ENCODE measurements at places on chromosomes 1 and 21. TPM values are rescaled to one million over a fixed set of nuclear protein-coding genes. Genes with fewer than 3 reads are reported as not detected.

- H3K27ac ChIP-seq: no peak overlapping the region
- H3K27me3 ChIP-seq: peaks cover 6% of the 10 kb centered on the region
- H3K4me3 ChIP-seq: no peak overlapping the region
- no peaks in the 10 kb centered on the region for H3K36me3 ChIP-seq
- DNase-seq: no peak
- peaks cover 38% of the 10 kb centered on the region for H3K4me1 ChIP-seq
These were observed 99.5 kb upstream of the DUSP10 start for GRCh38 chr1:221841251-221841982.

- no peaks in the 10 kb centered on the region for H3K4me1 ChIP-seq
- H3K27me3 ChIP-seq: peaks cover 4% of the 10 kb centered on the region
- no peaks in the 10 kb centered on the region for H3K36me3 ChIP-seq
- H3K27ac ChIP-seq: no peak overlapping the region
- H3K4me3 ChIP-seq: no peak overlapping the region
- DNase-seq: no peak
These were observed 73.1 kb upstream of the DYNLT5 start for GRCh38 chr1:66679140-66679539.

GRCh38 chr21:44723177-44724131 is 12.1 kb upstream of the TSPEAR start:
- H3K4me1 ChIP-seq: peaks cover 8% of the 10 kb centered on the region
- H3K36me3 ChIP-seq: no peaks in the 10 kb centered on the region
- H3K4me3 ChIP-seq: no peak overlapping the region
- peaks cover 39% of the 10 kb centered on the region for H3K27me3 ChIP-seq
- peak; percentile 27 for DNase-seq

DNA sequence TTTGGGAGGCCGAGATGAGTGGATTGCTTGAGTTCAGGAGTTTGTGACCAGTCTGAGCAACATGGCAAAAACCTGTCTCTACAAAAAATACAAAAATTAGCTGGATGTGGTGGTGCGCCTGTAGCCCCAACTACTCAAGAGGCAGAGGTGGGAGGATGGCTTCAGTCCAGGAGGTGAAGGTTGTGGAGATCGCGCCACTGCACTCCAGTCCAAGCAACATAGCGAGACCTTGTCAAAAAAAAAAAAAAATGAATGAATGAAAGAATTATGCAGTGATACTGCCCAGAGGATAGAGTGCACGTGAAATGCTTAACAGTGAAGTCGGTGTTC is 429 bp upstream of the DPH2 start:
- no peak for DNase-seq
- H3K4me3 ChIP-seq: peak overlapping the region; percentile 86
- peaks cover 24% of the 10 kb centered on the region for H3K4me1 ChIP-seq
- peaks cover 30% of the 10 kb centered on the region for H3K36me3 ChIP-seq

GRCh38 chr1:202860744-202861419 is 28.1 kb downstream of the RABIF start:
- H3K27me3 ChIP-seq: peaks cover 42% of the 10 kb centered on the region
- H3K4me1 ChIP-seq: peaks cover 8% of the 10 kb centered on the region
- H3K4me3 ChIP-seq: peak overlapping the region; percentile 52
- no peak overlapping the region for H3K27ac ChIP-seq
- peak; percentile 68 for DNase-seq
- no peaks in the 10 kb centered on the region for H3K36me3 ChIP-seq

Gene RCSD1
- total RNA-seq: 59.9 TPM

Gene CACHD1
- 1.9 TPM for total RNA-seq

All from activated CD4-positive, alpha-beta T cell treated with anti-CD3 and anti-CD28 coated beads for 36 hours (primary cell).